Trophoblast cell (in vitro differentiated cells and primary cell): ENCODE measurements at places on chromosomes 7 and 10.

GRCh38 chr10:53029449-53029848 lies 256.9 kb upstream of the MBL2 start:
- H3K27ac ChIP-seq: peak overlapping the region; percentile 77
- peaks cover 10% of the 10 kb centered on the region for H3K4me1 ChIP-seq
- H3K36me3 ChIP-seq: no peaks in the 10 kb centered on the region

DNA sequence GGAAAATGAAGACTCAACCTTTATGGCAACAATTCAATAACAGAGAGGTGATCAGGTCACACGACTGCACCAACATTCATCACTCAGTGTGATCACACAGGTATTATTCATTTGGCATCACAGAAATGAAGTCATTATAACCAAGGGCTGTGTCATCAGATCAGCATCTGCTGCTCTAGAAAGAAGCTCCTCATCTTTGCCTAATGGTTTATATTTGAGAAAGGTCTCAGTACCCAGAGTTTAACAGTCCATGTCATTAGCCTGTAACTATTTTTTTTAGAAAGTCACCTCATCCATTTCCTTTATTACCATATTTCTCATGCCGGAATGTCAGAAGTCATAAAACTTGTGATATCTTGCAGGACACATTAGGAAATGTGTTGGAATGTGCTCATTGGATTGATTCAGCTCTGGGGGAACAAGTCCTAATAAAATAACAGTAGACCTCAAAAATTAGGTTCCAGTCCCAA lies 45.1 kb upstream of the PRKG1 start:
- H3K36me3 ChIP-seq: no peaks in the 10 kb centered on the region
- no peak overlapping the region for H3K4me3 ChIP-seq
- no peak overlapping the region for H3K27ac ChIP-seq
- DNase-seq: no peak

DNA sequence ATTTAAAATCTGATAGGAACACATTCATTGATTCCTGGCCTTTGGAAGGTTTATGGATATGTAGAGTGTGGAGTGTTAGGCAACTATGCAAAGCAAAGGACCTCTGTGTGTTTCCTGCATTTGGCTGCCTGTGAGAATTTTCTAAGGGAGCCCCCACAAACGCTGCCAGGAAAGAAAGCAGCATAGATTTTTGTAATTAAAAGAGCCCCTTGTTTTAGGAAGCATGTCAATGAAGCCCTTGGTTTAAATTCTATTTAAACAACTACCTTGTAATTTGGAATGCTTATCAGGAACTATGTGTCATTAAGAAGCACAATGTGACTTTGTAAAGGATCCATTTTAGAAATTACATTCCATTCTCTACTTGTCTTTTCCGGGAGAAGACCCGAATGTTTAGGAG lies 742.5 kb downstream of the NXPH1 start:
- H3K27me3 ChIP-seq: no peaks in the 10 kb centered on the region
- H3K27ac ChIP-seq: no peak overlapping the region

GRCh38 chr7:77404641-77405040 lies 11.5 kb downstream of the GSAP start:
- H3K27ac ChIP-seq: no peak overlapping the region
- H3K27me3 ChIP-seq: no peaks in the 10 kb centered on the region
- H3K4me3 ChIP-seq: no peak overlapping the region
- H3K36me3 ChIP-seq: no peaks in the 10 kb centered on the region

DNA sequence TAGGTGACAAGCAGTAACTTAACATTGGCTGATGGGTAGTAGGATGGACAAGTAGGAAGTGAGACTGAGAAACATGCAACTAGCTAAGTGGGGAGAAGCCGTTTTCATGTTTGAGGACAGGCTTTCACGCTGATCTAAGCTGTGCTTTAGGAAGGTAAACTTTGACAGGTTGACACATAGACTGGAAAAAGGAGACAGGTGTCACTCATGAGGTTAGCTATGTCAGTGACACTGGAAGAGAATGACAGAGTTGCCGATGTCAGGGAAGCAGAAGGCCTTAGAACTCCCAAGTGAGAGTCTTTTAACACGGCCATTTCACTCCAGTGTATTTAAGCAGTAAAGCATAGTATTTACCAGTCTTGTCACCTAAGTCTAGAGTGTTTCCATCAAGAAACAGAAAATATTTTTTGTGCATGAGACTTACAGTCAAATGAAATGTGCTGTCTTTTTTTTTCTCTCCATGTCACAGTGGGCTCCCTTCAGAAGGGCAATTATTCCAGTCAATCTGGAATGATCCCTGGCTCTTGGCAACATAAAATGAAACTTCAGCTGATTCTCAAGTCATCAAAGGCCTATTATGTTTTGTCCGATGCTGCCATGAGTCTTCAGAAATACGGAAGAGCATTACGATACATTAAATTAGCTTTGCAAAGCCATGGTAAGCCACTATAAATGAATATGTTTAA lies 20.6 kb downstream of the EDRF1 start:
- H3K27ac ChIP-seq: no peak overlapping the region
- no peak for DNase-seq
- no peaks in the 10 kb centered on the region for H3K4me1 ChIP-seq
- H3K27me3 ChIP-seq: no peaks in the 10 kb centered on the region
